Iris pigment epithelial cell (primary cell): ENCODE measurements at places on chromosomes 2 and 18.
A peak's percentile ranks its signal among the peaks of the same experiment; 100 is the strongest.

DNA sequence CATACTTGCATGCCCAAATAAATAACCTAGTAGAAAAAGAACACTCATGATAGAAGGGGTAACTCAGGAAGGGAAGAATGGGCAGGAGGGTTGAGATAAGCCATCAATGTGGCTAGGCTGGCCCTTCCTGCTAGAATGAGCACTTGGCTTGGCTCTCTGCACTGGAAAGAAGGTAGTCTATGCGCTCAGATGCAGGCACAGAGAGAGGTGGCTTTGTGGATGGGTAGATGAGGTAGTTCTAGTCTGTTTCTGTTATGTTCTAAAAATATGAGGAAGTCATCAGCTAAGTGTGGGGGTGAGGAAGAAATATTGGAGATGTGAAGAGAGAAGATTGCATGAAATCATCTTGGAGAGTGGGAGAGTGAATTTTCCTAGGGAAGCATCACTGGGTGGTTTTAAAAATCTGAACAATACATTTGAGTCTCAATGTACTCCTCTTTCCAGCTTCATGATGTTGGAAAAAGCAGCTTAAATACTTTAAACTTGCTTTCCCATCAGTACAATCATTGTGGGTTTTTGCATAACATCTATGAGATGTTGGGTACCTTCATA is 357.1 kb downstream of the CNTNAP5 start:
- DNase-seq = no peak

DNA sequence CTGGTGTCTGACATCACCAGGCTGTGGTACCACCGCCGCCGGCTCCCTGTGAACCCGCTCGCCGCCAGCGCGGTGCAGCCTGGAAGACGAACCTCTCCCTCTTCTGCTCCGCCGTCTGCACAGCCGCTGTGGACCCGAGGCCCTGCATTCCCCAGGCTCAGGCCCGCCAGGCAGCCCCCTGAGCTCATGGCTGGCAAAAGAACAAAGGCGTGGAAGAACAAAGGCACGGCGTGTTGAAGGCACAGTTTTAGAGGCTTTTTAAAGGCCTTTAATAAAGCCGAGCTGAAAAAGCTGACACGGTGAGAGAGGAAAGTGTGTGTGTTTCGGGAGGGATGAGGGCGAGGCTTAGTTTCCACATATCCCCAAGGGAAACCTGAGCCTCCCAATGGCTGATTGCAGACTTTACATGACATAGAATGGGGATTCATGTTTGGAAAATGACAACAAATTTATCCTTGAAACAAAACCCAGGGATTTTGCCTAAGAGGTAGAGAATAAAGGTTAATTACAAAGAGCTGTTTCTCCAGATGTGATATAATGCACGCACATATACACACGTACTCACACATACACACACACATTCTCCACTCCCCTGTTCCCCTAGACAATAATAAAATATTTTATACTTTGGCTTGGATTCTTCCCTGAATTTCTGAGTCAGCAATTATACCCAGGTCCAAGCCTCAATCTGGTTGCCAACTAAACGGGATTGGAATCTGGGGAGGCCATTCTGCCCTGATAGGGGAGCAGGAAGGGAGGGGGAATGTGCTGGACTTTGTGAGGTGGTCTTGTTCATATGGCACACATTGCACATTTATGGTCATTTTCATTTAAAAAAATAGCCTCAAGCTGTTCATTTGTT is 39.7 kb downstream of the RFX8 start:
- peak; percentile 44 for DNase-seq

DNA sequence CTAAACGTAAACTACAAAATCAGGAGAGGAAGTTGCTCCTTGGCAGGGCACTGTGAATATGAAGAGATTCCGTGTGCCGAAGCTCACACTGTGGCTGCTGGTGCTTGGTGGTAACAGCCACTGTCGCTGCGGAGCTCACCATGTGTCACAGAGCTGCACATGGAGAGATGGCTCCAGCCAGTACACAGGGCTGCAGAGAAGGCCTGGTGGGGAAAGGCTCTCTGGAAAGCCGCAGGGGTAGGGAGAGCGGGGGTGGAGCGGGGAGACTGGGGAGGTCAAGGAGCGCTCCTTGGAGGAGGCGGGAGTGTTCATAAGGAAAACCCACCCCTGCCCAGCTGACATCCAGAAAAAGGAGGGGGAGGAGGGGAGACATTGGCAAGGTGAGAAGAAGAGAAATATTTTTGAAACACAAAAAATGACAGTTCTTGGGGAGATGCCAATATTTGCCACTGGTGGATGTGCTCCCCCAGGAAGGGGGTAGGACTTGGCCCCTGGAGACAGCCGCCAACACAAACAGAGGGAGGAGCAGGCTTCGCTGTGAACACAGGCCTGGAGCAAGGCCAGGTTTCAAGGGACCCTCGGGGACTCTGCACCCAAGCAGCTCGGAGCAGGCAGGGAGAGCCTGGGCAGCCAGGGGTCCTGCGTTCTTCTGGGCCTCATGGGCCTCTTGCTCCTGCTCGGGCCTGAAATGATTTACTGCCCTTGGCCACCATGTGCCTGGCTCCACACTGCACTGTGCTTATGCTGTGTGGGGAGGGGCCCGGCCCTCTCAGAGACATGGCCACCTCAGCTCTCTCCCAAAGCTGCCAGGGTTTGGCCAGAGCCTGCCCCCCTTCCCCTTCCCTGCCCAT is 102.6 kb upstream of the GLI2 start:
- no peak for DNase-seq

GRCh38 chr2:172736424-172737174 is 954 bp downstream of the RAPGEF4 start:
- no peak for DNase-seq

GRCh38 chr2:129911363-129912065 is 68.0 kb upstream of the RAB6C start:
- no peak for DNase-seq
